Fibroblast of the aortic adventitia (primary cell): ENCODE measurements at places on chromosomes 11 and 22.

DNA sequence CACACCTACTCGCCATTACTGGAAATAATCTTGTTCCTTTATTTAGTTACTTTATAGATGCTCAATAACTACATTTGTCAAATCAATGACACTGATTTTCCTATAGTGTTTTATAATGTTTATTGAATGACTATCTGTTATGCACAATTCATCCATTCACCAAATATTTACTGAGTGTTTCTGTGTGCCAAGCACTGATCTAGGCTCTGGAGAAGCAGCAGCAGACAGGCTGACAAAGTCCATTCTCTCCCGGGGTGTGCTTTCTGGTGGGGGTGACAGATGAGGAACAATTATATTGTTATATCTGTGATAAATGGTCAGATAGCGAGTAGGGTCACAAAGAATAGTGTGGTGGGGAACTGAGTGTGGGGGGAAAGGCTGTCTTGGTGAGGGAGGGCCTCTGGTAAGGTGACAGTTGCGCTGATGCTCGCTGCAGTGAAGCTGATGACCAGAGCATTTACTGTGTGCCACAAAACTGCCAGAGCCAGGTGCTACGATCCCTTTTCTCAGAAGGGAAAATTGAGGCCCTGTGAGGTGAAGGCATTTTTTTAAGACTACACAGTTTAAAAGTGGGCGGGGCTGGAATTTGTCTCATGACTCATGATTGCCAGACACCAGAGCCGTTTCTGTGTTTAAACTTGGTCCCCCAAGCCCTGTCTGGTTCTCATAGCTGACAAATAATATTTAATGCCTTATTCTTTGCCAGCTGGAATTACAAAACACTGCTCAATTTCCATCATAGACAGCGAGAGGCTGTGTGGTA is 10.2 kb downstream of the PACS1 start:
- DNase-seq: peak; percentile 86

- peak; percentile 95 for DNase-seq
Observed at GRCh38 chr22:39308614-39309363, 10.6 kb downstream of the RPL3 start.

GRCh38 chr11:91749251-91749650 is 475.4 kb upstream of the FAT3 start:
- no peak for DNase-seq

- no peak for DNase-seq
Observed at GRCh38 chr22:43148581-43148980, 2.8 kb upstream of the TSPO start.

DNA sequence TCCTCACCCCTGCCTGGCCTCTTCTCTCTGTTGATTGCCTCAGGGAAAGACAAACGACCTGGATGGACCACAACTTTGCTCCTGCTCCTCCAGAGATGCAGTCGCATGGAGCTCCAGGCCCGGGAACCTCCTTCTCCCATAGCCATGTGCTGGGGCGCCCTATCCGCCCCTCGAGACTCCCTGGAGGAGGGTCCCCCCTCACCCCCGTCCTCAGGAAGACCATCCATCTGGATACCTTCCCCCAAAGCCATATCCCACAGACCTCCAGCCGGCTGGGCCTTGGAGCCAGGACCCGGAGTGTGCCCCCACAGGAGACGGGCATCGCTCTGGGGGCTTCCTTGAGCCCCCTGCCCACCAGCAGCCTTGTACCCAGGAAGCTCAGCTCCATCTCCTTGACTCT is 2.2 kb downstream of the SEPTIN3 start:
- no peak for DNase-seq

DNA sequence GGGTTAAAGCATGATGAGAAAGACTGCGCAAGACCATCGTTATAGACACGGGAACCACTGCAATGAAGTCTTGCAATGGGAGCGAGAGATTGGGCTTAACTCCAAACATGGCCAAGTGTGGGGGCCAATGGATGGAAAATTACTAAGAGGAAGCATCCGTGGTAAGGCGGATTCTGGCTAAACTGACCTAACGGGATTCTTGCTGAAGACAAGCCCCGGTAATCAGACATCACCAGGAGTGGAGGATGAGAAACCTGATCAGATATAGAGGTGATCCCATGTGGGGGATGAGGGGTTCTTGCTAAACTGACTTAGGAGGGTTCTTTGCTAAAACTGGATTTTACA is 5.8 kb upstream of the SYNGR1 start:
- DNase-seq: no peak

DNA sequence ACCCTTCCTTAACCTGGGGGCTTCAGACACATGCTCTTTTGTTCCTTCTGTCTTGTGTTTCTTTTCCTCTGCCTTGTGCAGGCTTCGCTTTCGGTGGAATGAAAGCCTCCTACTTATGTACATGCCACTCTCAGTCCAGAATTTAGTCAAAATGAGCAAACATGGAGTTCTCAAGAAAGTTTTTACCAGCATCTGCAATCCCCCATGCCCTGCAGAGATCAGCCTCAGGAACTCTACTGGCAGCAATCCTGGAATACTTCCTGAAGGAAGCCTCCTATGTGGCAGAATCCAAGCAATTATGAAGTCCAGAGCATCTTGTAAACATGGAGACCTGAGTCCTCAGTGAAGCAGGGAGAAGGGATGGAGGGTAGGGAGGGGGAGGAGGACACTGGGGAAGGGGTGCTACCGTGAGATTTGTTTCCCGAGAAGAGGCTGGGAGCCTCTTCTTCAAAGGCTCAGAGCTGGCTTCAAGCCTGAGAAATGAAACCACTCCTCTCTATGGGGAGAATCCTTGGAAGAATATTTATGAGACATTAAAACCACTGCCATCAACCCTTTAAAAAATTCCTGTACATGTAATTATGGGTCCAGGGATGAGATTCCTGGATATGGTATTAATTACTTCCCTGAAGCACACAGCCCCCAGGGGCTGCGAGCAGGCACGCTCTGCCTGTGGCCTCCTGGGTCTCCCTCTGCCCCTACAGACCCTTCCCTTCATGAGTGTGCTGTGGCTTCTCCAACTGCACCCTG is 58.4 kb downstream of the TENM4 start:
- DNase-seq: no peak

- no peak for DNase-seq
Observed at GRCh38 chr11:27535103-27535502, 28.5 kb upstream of the LIN7C start.

- peak; percentile 63 for DNase-seq
Observed at GRCh38 chr11:122115524-122116379, at the start of gene BLID. Gene BLID (minus strand): TSS chr11:122116215. CDS start chr11:122115922, 293 bp downstream.

DNA sequence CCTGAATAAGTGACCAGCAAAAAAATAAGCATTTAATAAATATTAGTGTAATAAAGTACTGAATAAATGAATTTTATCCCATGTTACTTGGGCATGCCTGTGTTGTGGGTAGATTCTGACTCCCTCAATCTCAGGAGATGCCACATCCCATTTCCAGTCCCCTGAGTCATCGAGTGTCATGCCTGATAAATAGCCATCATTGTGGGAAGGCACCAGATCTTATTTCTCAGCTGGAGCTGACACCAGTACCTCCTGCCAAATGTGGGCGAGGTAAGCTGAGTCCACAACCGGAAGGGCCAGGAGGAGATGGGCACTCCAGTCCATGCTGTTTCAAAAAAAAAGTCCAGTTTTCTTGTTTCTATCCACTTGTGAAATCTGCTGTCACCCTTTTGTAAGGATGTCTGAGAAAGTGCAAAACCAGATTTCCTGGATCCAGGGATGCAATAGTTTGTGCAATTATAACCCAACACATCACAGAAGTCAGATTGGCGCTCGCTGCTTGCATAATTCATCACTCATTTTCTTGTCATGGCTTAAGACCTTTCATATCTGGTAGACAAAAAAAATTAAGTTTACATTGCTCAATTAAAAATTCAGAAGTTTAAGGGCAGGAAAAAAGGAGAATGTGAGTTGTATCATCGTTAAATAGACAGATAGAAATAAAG is 311.6 kb downstream of the MIAT start:
- peak; percentile 9 for DNase-seq

- DNase-seq: peak; percentile 43
Observed at GRCh38 chr11:17528181-17528691, 16.0 kb downstream of the USH1C start.
